ENCODE measurements at places on chromosomes 11 and 22. TPM values are rescaled to one million over a fixed set of nuclear protein-coding genes. Genes with fewer than 3 reads are reported as not detected.

LMO1 gene
- 8.7 TPM for polyA plus RNA-seq

GRCh38 chr11:120310870-120311269 is 14.2 kb upstream of the TLCD5 start:
- no peak for DNase-seq
- no peak overlapping the region for H3K27ac ChIP-seq
- no peaks in the 10 kb centered on the region for H3K4me1 ChIP-seq
- no peak overlapping the region for H3K4me3 ChIP-seq

HBG2 gene
- polyA plus RNA-seq: 2,225 TPM

BARX2 gene
- 0.76 TPM for polyA plus RNA-seq
